Activated CD8-positive, alpha-beta T cell treated with anti-CD3 and anti-CD28 coated beads, Interleukin-2, amount 10 ng/mL, durations not matched to agents 7 days and 5 days (primary cell): ENCODE measurements at places on chromosomes 16 and 17.

- no peaks in the 10 kb centered on the region for H3K36me3 ChIP-seq
- H3K4me3 ChIP-seq = no peak overlapping the region
- no peaks in the 10 kb centered on the region for H3K4me1 ChIP-seq
- no peak overlapping the region for H3K27ac ChIP-seq
- DNase-seq = no peak
Measured at GRCh38 chr16:54822492-54822891, 108.2 kb upstream of the IRX5 start.

- no peak overlapping the region for H3K27ac ChIP-seq
- peaks cover 12% of the 10 kb centered on the region for H3K27me3 ChIP-seq
- H3K36me3 ChIP-seq = peaks cover 3% of the 10 kb centered on the region
- H3K4me1 ChIP-seq = no peaks in the 10 kb centered on the region
Measured at GRCh38 chr17:65987988-65988387, 203.9 kb downstream of the CEP112 start.

DNA sequence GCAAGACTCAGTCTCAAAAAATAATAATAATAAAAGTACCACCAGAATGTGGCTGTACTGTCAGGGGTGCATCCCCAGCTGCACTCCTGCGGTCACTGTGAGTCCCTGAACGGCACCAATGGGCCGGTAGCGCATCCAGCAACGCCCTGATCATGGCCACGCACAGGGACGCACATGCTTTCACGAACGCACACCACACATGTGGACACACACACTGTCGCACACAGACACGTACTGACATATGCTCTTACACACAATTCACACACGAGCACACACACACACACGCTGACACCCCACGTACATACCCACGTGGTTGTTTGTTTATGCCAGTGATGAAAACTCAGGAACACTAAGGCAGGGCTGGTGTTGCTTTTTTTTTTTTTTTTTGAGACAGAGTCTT, 21.8 kb downstream of the DOC2B start:
- H3K4me3 ChIP-seq = no peak overlapping the region
- no peaks in the 10 kb centered on the region for H3K27me3 ChIP-seq
- DNase-seq = no peak
- H3K36me3 ChIP-seq = no peaks in the 10 kb centered on the region

- no peak for DNase-seq
- H3K4me1 ChIP-seq = peaks cover 7% of the 10 kb centered on the region
- no peak overlapping the region for H3K4me3 ChIP-seq
- no peaks in the 10 kb centered on the region for H3K27me3 ChIP-seq
- H3K27ac ChIP-seq = no peak overlapping the region
Measured at GRCh38 chr17:80068301-80069222, 32.1 kb downstream of the CCDC40 start.

DNA sequence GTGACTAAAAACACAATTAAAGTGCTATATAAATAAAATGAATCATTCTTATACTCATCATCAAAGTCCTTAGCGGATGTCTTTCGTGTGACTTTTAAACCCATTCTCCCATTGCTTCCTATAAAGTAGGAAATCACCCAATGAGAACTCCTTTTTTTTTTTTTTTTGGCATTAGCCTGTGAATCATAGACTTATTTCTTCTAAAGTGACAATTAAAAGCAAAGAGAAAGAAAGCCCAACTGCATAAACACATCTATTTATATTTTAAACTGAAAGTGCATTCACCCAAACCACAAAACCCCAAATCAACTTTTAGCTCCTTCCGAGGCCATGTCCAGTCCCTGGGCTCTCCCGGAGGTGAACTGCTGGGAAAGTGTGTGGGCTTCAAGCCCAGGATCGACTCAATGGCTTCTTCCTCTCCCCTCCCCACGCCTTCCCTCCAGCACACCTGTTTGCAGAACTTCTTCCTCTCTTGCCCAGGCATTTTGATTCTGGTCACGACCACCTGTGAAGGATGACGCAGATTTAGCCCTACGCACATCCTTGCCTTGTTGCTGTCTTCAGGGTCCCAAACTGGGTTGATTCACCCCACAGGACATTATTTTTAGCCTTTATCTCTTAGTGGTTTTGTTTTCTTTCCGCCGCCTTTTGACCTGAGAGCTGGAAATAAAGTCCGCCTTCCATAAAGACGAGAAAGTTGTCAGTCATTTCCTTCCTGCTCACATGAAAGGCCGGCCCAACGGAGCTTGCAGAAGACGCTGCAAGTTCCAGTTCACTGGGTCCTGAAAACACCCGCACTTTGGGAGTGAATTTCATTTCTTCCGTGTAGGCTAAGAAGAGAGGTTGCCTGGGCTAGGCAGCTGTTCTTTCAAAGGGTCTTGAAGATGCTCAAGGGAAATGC, 166.8 kb downstream of the MAP2K6 start:
- peaks cover 15% of the 10 kb centered on the region for H3K4me1 ChIP-seq
- H3K27ac ChIP-seq = peak overlapping the region; percentile 80
- peak overlapping the region; percentile 74 for H3K4me3 ChIP-seq

DNA sequence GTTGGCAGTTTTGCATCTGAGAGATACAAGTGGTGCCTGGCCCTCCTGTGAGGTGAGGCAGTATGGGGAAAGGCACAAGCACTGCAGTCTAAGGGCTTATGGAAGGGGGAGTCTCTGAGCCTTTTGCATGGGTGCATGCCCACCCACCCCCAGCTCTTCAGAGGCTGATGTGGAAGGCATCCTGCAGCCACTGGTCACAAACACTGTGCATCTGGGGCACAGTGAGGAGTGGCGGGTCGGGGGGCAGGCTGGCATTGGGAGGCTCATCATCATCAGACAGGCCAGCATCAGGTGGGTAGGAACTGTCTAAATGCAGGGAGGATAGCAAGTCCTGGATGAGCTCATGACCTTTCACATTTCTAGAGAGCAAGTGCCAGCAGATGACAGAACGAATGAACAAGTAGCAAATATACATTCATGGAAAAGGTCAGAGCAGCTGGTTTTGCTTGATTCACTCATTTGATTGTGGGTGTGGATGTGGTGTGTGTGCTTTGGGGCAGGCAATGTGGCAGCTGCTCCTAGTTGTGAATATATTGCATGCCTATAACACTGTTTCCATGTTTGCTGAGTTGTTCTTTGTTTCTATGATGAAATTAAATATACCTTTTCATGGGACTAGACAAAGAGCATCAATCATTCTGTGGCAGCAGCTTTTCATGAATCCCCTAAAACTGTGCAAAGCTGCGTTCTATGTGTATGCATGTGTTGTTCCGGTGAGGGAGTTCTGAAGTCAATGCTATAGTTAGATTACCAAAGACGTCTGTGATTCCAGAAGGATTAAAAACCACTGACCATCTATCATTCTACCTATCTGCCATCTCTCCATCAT, 29.2 kb downstream of the TRIM25 start:
- H3K27ac ChIP-seq = no peak overlapping the region
- peaks cover 40% of the 10 kb centered on the region for H3K36me3 ChIP-seq
- no peak for DNase-seq

DNA sequence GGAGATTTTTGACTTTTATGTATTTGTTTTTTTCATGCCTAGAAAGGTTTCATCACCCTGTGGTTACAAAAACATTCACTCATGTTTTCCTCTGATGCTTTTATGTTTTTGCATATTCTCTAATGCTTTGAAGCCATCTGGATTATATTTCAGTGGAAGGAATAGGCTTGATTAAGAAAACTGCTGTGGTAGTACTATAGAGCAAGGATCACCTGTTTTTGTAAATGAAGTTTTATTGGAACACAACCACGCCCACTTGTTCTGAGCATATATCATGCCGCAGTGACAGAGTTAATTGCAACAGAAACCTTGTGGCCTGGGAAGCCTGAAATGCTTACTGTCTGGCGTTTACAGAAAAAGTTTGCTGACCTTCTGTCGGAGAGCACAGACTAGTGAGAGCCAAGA, 11.5 kb downstream of the COX10 start:
- no peaks in the 10 kb centered on the region for H3K27me3 ChIP-seq
- DNase-seq = no peak
- H3K4me1 ChIP-seq = peaks cover 11% of the 10 kb centered on the region

- peaks cover 3% of the 10 kb centered on the region for H3K27me3 ChIP-seq
- H3K36me3 ChIP-seq = no peaks in the 10 kb centered on the region
- no peak overlapping the region for H3K4me3 ChIP-seq
- no peak overlapping the region for H3K27ac ChIP-seq
- DNase-seq = no peak
Measured at GRCh38 chr17:61005358-61005757, 327.7 kb downstream of the BCAS3 start.

DNA sequence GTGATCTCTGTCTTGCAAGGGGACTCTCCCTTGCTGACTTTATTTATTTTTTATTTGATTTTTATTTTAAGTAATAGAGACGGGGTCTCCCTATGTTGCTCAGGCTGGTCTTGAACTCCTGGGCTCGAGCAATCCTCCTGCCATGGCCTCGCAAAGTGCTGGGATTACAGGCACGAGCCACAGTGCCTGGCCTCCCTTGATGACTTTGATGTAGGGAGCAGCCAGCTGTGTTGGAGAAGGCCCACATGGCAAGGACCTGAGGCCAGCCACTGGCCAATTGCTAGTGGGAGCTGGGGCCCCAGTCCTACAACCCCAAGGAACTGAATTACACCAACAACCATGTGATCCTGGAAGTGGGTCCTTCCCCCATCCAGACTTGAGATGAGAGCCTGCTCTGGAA, 81.8 kb downstream of the CNGB1 start:
- no peak overlapping the region for H3K27ac ChIP-seq
- no peak for DNase-seq
- H3K4me1 ChIP-seq = peaks cover 4% of the 10 kb centered on the region
- peaks cover 44% of the 10 kb centered on the region for H3K27me3 ChIP-seq
- no peaks in the 10 kb centered on the region for H3K36me3 ChIP-seq

GRCh38 chr17:39529455-39529854, 68.2 kb downstream of the CDK12 start:
- peaks cover 60% of the 10 kb centered on the region for H3K36me3 ChIP-seq
- no peak overlapping the region for H3K4me3 ChIP-seq
- peaks cover 16% of the 10 kb centered on the region for H3K4me1 ChIP-seq
- no peaks in the 10 kb centered on the region for H3K27me3 ChIP-seq
- no peak overlapping the region for H3K27ac ChIP-seq

GRCh38 chr16:3388325-3388724, 12.5 kb downstream of the ZSCAN32 start:
- no peaks in the 10 kb centered on the region for H3K4me1 ChIP-seq
- no peak overlapping the region for H3K27ac ChIP-seq
- H3K36me3 ChIP-seq = peaks cover 86% of the 10 kb centered on the region
- no peak for DNase-seq

DNA sequence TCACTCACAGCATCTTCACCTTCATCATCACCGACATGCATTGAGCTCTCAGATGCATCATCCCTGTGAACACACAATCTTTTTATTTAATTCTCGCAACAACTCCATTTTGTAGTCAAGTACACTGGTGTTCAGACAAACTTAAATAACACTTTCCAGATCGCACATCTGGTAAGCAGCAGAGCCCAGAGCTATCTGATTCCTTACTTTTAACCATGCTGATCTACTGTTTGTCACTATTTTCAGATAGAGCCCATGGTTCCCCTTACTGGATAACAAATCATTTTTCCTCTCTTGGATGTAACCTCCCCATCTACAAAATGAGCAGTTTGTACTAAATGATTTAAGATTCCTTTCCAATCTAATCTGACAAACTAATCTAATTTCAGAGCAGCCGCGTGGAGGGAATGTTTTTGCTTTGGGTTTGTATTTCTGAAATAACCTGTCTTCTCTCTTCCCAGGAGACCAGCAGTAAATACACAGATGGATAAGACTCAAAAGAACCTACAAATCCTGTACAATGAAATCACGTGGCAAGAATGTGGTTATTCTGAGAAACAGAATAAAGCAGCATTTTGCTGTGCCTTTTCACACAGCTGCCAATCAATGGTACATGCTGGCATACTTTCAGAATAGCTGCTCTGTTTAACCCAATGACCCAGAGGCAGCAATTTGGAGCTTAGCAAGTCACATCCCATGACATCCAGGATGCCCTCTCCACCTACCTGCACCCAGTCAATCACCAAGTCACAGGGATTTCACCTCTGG, 72.9 kb upstream of the CCL2 start:
- H3K36me3 ChIP-seq = no peaks in the 10 kb centered on the region
- no peak for DNase-seq
- no peak overlapping the region for H3K4me3 ChIP-seq
- peaks cover 18% of the 10 kb centered on the region for H3K27me3 ChIP-seq
- no peak overlapping the region for H3K27ac ChIP-seq

- H3K36me3 ChIP-seq = peaks cover 12% of the 10 kb centered on the region
- no peak for DNase-seq
- peak overlapping the region; percentile 16 for H3K27ac ChIP-seq
- H3K4me1 ChIP-seq = peaks cover 4% of the 10 kb centered on the region
- H3K27me3 ChIP-seq = no peaks in the 10 kb centered on the region
Measured at GRCh38 chr17:80922580-80923160, 69.0 kb upstream of the CHMP6 start.

GRCh38 chr17:42404326-42405055, 16.2 kb upstream of the STAT3 start:
- DNase-seq = no peak
- no peaks in the 10 kb centered on the region for H3K36me3 ChIP-seq
- no peaks in the 10 kb centered on the region for H3K27me3 ChIP-seq
- no peak overlapping the region for H3K27ac ChIP-seq

- no peak overlapping the region for H3K4me3 ChIP-seq
- peaks cover 83% of the 10 kb centered on the region for H3K4me1 ChIP-seq
- DNase-seq = no peak
- peak overlapping the region; percentile 85 for H3K27ac ChIP-seq
- H3K36me3 ChIP-seq = peaks cover 21% of the 10 kb centered on the region
Measured at GRCh38 chr17:80599546-80600305, 55.1 kb downstream of the RPTOR start.

- H3K4me1 ChIP-seq = no peaks in the 10 kb centered on the region
- no peaks in the 10 kb centered on the region for H3K27me3 ChIP-seq
- DNase-seq = no peak
Measured at GRCh38 chr16:24810951-24811843, 34.6 kb upstream of the SLC5A11 start.

GRCh38 chr17:68135141-68135887, 99.8 kb downstream of the KPNA2 start:
- no peak overlapping the region for H3K27ac ChIP-seq
- H3K4me1 ChIP-seq = no peaks in the 10 kb centered on the region
- DNase-seq = no peak
- no peaks in the 10 kb centered on the region for H3K27me3 ChIP-seq
- H3K4me3 ChIP-seq = no peak overlapping the region
- H3K36me3 ChIP-seq = peaks cover 3% of the 10 kb centered on the region

DNA sequence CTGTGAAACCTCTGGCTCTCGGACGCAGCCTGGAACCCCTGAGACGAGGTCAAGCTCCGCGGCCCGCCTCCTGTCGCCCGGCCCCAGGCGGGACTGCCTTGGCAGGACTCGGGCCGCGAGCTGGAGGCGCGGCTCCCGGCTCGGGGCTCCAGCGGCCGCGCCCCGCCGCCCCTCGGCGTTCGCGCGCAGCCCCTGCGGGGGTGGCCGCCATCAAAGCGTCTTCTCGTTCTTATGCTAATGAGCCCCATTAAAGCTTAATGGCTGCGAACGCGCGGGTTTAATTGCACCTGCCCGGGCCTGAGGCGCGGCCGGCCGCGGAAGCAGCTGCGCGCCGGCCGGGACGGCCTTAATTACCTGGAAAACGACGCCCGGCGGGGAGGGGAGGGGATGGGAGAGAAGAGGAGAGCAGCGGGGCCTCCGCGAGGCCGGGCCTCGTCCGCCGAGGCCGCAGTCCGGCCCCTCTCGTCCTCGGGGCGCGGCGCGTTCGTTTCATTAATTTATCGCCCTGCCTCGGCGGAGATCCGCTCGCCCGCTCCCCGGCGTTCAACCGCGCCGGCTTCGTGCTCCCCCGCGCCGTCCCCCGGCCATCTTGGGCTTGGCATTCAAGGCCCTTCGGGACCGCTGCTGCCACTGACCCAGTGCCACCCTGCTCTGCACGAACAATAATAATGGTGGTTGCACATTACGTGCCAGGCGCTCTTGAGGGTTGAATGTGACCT, 19.2 kb downstream of the RAI1 start:
- DNase-seq = no peak
- no peaks in the 10 kb centered on the region for H3K36me3 ChIP-seq
- peaks cover 29% of the 10 kb centered on the region for H3K4me1 ChIP-seq
